ENCODE measurements at places on chromosomes 7 and 10.

DNA sequence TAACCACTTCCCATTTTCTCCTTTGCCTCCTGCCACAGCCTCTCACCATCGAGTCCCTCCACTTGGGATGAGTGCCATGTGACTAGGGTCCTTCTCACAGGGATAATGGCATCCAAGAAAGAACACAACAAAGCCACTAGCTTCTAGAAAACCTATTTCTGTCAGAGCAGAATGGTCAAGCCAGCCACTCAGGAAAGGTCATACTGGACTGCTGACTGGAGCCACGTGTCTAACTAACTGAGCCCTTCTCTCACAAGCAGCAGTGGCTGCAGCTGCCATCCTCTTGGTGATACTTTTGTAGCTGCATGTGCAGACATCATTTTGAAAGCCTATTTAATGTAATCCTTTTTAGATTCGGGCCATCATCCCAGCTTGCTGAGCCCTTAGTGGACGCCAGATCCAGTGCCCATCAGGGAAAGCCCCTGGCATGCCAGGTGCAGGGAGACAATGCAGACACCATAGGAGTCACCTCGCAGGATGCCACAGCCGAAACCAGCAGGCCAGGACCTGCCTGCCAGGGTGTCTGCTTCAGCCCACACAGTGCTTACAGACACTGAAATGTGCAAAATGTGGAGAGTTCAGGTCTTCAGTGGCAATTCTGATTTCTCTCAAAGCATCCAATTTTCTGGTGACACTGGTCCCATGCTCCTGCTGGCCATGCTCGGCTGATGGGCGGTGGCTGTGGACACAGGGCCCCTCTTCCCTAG lies 98.3 kb upstream of the DDC start:
- DNase-seq: no peak

DNA sequence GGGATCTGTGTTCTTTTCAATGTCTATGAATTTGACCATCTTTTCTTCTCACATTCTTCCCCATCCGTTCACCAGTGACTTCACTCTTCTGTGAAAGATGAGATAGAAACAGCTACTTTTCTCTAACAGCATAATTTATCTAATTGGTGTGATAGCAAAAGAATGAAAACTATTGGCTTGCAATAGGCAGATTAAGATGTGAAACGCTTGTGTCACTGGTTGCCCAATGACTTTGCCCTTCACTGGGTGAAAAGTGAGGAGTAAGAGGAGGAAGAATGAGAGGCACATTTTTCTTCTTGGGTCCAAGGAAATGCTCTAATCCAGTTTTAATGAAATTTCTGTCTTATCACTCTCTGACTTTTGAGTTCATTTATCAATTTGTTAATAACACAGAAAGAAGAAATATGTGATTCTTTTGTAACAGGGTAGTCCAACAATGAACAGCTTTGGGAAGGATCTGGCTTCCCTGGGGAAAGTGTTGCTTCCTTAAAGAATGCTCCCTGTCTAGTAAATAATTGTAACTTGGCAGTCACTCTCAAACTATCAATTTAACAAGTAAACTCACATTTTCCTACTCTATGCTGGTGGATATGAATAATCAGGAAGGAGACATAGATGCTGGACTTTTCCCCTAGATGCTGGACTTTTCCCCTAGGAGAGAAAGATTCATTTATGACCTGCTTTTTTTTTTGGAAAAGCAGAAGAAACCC lies 35.1 kb downstream of the BET1 start:
- DNase-seq: no peak

- DNase-seq: no peak
Measured at GRCh38 chr10:70476249-70477035, 2.1 kb upstream of the PALD1 start.

- no peak for DNase-seq
Measured at GRCh38 chr7:37234334-37234733, 214.3 kb downstream of the ELMO1 start.

DNA sequence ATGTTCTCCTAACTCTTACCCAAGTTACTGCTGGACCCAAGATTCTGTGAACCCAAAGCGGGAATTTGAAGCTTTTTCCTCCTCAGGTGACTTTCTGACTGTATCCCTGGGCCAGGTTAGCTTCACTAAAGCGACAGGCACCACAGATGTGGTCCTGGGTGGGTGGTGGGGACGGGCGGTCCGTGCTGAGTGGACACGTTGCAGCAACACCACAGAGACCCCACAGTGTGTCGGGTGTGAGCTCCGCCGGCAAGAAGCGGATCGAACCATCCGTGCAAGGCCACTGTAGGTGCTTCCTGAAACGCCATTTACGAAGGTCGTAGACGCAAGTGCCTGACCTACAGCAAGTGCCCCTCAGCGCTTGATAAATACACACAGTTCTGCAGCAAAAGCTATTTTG lies 325.9 kb downstream of the ADARB2 start:
- DNase-seq: no peak

GRCh38 chr7:100627238-100627549 lies 14.2 kb downstream of the TFR2 start:
- no peak for DNase-seq

DNA sequence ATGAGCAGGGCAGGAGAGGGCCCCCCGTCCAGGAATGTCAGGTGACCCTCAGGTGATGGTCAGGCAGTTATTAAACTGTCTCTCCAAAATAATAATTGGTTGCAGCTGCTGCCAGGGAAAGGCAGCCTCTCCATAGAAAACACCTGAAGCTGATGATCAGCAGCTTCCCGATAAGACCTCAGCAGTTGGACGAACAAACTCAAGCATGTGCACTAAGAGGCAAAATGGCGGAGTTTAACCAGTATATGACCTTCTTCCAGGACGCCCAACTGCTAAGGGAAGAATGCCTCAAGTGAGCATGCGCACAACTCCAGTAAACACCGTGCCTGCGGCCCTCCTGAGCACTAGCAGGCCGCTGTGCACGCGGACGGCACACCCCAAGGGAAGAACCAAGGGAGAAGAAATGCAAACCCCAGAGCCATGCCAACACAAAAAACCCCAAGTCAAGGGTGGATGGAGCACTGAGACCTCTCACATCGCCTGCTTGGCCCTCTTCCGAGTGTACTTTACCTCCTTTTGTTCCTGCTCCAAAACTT lies 38.9 kb upstream of the ADARB2 start:
- no peak for DNase-seq

- no peak for DNase-seq
Measured at GRCh38 chr10:95305606-95306317, 15.0 kb upstream of the PDLIM1 start.

DNA sequence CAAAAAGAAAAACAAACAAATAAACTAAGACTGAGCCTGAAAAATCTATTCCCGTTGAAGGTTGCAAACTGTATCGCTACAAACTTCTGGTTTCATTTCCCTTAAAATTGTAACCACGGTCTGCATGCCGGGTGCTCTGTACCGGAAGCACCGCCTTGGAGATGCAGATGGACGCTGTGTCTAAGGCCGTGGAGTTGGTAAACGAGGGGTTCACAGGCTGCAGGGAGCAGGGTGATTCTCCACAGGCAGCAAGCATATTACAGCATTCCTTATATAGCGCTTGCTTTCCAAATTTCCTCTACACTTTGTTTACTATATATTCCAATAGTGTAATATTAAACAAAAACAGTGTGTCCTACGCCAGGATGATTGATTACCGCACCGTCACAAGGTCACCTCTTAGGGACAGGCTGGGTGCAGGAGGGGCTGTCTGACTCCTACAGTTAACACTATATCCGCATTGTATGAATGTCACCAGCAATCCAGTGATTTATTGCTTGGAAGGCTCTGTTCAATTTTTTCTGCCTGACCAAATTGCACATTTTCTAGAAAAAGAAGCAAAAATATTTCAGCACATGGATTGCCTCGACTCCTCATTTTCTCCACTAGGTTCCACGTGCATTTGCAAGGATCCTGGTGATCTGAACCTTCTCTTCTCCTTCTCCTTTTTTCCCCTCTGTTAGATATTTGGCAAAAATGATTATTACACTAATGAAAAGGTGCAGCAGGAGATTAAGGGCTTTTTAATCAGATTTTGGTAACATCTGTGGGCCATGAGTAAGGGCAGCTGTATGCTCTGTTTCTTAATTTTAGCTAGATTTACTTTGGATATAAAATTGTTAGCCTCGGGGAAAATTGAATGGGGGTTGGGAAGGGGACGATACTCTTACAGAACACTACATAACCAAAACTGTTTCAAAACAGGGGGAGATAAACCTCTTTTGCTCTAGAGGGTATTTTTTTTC lies 325.8 kb upstream of the MGMT start:
- no peak for DNase-seq

- DNase-seq: no peak
Measured at GRCh38 chr10:101331956-101332355, 22.0 kb upstream of the BTRC start.

GRCh38 chr10:82505009-82505408 lies 630.0 kb downstream of the NRG3 start:
- DNase-seq: no peak

GRCh38 chr10:128808921-128809440 lies 658.1 kb upstream of the MGMT start:
- DNase-seq: no peak

- DNase-seq: no peak
Measured at GRCh38 chr7:43735403-43735801, 6.1 kb upstream of the COA1 start.

GRCh38 chr7:70360557-70360956 lies 762.3 kb downstream of the AUTS2 start:
- DNase-seq: no peak

- no peak for DNase-seq
Measured at GRCh38 chr7:128010391-128011127, 20.7 kb downstream of the LRRC4 start.

DNA sequence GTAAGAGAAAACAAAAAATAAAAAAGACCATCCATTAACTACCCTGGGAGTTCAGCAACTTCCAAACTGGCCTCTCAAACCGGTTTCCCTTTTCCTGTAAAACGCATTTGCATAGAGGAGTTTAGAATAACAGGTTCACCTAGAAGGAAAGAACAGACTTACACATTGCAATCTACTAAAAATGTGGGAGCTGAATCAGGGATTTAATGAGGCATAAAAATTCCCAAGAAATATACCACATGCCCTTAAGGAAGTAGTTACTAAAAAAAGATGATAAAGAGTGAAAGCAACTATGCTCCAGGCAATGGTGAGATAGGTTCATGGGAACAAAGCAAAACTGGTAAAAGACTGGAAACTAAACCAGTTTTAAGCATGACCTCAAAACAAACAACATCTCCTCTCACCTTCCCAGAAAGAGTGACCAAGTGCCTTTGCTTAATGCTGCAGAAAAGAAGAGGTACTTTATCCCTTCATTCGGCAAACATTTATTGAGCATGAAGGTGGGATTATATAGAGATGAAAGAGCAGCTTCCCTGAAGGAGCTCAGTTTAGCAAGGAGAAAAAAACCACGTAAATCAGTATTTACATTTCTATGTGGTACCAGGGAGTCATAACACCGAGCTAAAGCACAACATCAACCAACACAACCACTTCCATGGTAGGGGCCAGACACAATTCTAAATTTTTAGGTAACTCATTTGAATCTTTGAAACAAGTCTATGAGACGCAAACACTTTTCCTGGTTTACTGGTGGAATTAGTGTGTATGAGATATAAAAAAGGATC lies 152.8 kb downstream of the SGMS1 start:
- DNase-seq: peak; percentile 70

GRCh38 chr7:15041226-15041625 lies 138.7 kb upstream of the DGKB start:
- no peak for DNase-seq

DNA sequence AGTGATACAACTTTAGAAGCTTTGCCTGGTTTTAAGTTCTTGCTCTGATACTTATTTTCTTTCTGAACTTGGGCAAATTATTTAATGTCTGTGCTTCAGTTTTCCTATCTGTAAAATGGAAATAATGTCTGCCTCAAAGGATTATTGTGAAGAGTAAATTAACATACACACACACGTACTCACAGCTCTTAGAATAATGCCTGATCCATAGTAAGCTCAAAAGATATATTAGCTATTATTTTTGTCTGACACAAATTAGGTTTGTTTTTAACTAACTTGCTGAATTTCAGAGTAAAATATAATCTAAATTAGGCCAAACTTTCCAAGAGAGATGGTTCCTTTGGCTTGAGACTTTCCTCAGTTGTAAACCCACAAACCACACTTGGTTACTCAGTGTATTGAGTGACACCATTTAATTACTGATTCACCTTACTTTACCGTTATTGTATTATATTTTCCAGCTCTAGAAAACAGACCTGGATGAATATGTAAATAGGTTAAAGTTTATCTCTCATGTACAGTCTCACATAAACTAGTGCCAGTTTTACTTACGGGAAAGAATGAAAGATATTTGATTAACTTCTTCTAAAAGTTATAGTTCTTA lies 50.4 kb downstream of the VTI1A start:
- DNase-seq: no peak

GRCh38 chr10:89702121-89702480 lies 711 bp downstream of the KIF20B start:
- DNase-seq: peak; percentile 13

DNA sequence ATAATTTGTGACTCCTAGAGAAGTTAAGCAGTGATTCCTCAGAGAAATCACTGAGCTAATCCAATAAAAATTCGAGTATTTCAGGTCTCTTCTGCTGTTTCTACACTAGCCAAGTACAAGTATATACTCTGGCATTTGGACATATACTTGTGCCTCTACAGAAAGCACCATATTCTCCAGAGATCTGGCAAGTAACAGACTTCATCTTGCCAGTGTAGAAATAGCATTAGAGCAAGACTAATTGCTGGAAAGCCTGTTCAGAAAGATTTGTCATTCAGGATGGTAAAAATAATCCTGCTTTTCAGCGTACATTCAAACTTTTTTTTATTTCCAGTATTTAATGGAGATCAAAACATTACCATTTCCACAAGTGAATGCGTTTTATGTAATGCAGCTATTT lies 410.8 kb upstream of the ETV1 start:
- no peak for DNase-seq

GRCh38 chr10:115895166-115895565 lies 377.8 kb downstream of the GFRA1 start:
- no peak for DNase-seq

DNA sequence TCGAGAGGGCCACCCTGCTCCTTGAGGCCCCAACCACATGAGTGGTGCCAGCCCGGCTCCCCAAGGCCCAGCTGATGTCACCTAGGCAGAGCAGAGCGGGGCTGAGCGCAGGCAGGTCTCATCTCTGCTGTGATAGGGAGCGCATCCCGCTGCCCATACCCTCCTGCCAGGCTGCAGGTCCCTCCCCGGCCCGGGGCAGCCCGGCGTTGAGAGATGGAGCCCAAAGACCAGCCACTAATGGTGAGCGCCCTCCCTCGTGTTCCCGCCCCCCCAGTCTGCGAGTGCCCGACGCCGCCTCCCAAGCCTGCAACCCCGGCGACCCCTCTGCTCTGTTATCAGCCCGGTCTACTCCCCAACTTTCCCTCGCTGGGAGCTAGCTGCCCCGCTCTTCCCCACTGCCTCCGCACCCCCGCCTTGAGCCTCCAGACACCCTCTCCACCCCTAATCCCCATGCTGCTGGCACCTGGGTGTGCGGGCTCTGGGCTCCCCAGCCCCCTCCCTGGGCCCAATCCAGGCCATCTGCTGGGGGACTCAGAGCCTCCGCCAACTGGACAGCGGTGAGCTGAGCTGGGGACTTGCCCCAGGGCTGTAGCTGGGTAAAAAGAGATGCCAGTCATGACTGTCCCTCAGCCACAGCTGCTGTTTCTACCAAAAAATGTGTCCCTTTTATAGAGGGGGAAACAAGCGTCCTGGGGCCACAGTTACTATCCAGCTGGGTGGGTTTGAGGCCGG lies 19.7 kb upstream of the CHST12 start:
- no peak for DNase-seq

Measured in RCC 7860 (cell line).